AG09309 (cell line): ENCODE measurements at places on chromosomes 2 and 18.

DNA sequence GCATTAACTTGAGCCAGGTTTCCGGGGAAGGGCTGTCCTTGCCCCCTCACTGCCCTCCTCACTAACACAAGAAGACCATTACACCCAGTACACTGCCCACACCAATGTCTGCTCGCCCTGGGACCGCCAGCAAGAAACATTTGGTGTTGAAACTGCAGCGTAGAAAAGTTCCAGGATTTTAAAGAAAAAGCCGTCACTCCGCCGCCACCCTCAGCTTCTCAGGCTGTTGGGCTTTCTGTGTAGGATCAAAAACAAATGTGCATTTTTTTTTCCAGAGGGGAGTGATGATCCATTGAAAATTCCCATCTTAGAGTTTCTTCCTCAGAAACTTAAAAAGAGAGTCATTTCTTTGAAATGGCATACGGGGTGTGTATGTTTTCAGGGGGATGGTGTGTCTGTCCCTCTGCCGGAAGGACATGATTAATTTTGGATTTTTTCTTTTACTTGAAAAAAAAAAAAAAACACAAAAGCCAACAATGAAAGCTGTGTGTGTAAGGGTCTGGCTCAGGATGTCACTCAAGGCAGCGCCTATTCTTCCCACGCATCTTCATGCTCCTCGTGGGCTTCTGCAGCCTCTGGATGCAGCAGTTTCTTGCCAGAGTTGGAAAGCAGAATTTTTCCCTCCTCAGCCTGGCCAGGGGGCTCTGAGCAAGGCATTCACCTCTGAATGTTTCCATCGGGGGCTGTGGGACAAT is 184.9 kb downstream of the GLI2 start:
- DNase-seq, result no peak

DNA sequence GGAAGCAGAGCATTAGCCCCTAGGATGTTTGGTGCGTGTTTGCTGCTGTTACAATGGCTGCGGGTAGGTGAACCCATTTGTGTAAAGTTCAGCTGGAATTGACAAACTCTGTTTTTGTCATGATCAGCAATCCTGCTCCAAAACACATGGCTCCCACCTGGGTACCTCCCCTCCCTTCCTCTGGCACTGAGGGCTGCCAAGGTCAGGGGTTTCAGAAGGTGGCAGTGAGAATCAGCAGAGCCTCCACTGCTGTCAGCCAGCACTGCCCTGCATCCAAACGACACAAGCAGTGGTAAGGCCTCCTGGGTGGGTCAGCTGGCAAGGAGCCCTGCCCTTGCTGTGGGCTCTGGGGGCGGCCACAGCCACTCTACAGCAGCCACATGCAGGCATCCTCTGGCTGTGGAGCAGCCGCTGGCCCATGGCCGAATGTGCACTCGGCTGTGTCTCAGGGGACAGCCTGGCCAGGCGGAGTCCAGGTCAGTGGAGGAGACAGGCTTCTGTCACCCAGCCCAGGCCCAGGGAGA is 32.8 kb upstream of the LDLRAD4 start:
- DNase-seq, result no peak

DNA sequence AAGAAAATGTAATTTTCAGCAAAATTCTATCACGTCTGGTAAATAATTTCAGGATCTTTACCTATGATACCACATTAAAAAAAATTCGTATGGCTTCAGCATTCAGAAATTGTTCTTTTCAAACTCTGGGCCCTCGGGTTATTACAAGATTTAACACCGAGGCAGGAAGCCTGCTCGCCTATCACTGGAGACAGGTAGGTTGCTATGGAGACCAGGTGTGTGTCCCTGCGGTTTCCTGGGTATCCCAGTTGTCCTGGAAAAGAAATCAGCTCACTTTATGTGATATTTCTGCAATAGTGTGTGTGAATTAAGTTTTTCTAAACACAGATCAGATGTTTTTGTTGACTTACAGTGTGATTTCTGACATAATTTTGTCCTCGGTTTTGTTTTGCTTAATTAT is 14.2 kb downstream of the HPCAL1 start:
- no peak for DNase-seq

DNA sequence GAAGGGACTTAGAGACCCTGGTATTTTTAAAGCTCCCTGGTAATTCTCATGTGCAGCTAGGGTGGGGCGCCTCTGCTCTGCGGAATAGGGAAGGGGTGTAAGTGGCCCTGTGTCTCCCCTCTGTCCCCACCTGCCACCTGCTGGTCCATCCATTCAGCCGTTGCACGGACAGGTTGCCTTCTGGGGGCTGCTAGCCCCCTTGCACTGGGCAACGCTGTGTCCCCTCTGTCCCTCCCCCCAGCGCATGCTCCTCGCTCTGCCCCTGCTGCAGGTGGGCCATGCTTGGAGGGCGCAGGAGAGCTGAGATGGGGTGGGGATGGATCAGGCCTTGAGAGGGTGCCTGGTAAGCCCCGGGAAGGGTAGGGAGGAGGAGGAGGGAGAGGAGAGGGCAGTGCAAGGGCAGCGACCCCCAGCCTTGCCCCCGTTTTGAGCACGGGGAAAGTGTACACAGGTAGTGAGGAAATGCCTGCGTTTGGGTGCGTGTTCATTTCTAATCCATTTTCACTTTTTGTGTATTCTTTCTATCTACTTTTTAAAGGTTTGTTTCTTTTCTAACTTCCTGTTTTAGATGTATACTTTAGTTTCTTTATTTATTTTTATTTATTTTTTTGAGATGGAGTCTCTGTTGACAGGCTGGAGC is 23.9 kb downstream of the RRM2 start:
- DNase-seq, result no peak

DNA sequence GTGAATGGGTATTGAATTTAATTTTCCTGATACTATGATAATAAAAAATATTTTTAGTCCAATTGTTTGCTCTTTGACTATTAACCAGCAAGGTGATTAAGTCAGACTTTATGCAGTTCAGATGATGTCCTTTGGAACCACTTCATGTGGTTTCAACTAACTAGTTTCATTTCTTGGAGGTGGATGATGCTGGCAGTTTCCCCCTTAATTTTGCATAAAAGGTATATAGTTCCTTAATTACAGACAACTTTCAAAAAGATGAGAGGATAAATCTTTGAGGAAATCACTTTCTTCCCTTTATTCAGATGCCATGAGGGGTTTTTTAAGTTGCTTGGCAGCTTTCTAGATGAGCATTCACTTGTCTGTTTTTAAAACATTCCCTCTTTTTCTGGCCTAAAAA is 223.1 kb downstream of the PHLPP1 start:
- DNase-seq, result no peak

GRCh38 chr2:1022178-1022577 is 71.5 kb downstream of the SNTG2 start:
- DNase-seq, result no peak

- DNase-seq, result peak; percentile 65
Measured at GRCh38 chr2:119283873-119284331, 60.3 kb downstream of the STEAP3 start.

- DNase-seq, result no peak
Measured at GRCh38 chr2:120551522-120551921, 184.1 kb upstream of the GLI2 start.

GRCh38 chr2:38045811-38046210 is 30.1 kb downstream of the CYP1B1 start:
- DNase-seq, result no peak

- no peak for DNase-seq
Measured at GRCh38 chr2:80238692-80239469, 65.7 kb downstream of the LRRTM1 start.

- no peak for DNase-seq
Measured at GRCh38 chr2:9206991-9207640, 504 bp downstream of the ASAP2 start.

DNA sequence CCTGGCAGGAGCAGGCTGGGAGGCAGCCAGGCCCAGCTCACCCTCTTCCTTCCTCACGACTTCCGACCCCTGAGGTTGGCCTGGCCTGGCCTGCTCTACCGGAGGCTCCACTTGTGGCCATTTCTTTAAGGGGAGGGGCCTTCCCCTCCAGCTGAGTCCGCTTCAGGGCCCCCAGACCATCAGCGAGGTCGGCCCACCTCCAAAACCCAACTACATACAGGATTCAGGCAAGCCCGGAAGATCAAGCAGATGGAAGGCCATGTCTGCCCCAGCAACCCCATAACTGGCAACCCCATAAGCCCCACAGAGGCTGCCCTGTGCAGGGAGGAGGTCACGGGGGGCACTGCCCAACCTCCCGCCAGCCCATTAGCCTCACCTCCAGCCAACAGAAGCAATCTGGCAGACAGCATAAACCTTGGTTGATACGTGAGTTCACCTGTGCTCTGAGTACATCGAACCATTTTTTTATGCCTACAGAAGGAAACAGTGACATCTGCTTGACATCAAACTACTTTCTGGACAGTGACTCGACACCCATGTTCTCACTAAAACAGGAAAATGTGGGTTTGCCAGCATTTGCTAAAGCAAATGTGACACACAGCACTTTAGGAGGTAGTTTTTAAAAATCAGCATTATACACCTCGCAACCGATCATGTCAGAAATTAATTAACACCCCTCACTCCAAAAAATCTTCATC is 98.9 kb downstream of the EIPR1 start:
- DNase-seq, result no peak

DNA sequence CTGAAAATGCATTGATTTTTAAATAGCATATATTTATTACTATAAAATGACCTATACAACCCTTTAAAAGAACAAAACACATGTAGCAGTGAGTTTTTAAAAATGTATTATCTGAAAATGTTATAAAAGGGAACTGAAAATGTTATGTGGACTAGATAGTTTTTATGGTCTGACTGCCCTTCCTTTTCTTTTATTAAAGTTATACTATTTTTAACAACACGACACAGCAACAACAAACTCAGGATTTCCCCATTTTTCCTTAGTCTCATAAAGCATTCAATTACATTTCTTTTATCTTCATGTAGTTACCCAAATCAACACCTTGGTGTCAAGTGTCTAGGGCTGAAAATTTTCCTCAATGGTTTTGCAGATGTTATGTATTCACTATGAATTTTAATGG is 132.8 kb upstream of the TMEFF2 start:
- DNase-seq, result no peak

- no peak for DNase-seq
Measured at GRCh38 chr2:127985026-127985734, 42.7 kb downstream of the SAP130 start.

GRCh38 chr2:105411720-105412407 is 13.0 kb upstream of the FHL2 start:
- no peak for DNase-seq

DNA sequence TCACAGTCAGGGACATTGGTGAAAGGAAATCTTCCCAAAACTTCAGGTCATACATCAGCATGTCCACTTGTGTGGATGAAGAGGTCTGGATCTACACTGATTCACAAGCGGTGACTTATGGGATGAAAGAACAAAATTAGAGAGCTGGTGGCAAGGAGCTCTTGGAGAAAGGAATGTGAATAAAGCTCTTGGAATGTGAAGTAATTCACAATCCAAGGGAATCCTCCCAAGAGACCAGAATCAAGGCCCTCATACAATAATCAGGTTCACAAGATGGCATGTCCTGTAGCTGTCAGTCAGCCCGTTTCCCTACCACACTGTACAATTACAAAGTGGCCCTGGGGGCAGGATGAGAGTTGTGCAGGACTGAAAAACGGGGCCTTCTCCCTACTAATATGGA is 96.2 kb downstream of the MRPS9 start:
- DNase-seq, result no peak

DNA sequence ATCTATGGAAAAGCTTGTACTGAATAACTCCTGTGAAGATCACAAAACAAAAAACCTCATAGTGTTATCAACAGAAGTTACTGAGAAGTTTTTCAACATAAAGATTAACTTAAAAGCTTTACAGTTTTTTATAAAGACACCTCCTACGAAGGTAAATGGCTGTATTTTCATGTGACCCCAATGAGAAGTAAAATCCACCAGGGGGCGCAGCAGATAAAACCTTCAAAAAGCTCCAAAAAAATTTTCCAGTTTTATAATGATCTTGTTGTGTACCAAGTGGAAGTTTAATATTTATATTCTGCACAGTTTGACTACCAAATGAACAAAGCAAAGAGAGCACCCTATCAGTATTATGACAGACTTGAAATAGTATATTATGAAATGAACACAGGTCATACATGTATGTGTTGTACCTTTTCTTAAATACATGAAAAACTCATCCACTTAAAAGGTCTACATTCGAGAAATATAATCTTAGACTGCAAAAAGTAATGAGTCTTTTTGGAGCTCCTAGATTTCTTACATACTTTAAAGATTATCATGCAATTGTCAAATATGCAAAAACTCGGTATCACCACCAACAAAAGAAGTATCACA is 38.5 kb downstream of the PNO1 start:
- DNase-seq, result no peak

DNA sequence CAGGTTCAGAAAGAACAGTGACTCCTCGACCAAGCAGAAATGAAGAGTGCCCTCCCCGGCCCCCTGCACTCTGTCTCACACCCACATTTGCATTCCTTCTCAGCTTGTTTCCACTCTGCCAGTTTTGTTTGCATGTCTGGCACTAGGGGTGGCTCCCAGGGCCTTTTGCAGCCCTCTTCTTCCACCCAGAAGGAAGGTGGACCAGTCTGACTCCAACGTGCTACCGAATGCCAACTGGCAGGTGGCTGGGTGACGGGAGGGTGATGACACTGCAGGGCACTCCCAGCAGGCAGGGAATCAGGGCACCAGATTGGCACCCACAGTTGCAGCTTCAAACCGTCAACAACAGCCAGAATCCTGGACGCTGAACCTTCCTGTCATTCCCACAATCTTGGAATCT is 371.1 kb downstream of the TXNL1 start:
- DNase-seq, result no peak

- no peak for DNase-seq
Measured at GRCh38 chr2:196200557-196200956, 29.2 kb upstream of the STK17B start.

GRCh38 chr2:158315000-158315399 is 141.6 kb downstream of the CCDC148 start:
- no peak for DNase-seq

DNA sequence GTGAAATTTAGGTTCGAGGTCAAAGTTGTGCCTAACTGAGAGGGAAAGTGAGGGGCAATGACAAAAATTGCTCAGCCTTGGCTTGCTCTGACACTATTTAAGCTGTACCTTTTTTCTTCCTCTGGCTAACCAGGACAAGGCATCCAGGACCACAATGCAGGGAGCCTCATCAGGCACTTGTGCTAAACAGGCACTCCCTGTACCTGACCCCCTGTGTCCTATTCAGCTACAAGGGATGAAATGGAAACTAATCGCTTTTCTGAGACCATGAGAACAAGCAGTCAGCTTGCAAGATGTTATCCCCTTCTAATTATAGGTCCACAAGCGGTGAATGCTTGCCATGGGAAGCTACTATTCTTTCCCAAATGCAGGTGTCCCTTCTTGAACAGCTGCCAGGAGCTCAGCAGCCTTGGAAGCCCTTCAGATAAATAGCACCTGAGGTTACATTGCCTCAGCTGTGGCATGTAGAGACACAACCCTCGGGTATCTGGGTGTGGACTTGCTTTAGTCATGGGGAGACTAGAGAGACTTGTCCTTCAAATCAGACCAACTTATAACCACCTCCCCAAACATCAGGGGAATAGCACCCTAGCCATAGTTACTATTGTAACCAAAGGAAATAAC is 19.1 kb upstream of the ITGA6 start:
- no peak for DNase-seq

DNA sequence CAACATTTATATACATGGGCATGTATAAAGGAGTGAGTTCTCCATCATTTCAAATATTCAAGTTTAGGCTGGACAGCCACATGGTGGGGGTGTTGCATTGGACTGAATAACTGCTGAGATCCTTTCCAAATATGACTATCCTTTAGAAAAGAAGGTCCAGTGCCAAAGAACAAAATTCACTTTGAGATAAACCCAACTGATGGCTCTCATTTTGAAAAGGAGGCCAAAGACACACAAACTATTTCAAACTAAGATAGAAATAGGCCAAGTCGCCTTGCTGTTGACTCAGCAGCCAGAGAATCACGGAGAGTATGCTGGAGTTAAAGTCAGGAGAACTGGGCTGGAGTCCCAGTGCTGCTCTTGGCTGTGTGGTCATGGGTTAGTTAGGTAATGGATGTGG is 204.5 kb upstream of the LRATD1 start:
- peak; percentile 20 for DNase-seq
